Stimulated activated naive CD8-positive, alpha-beta T cell treated with anti-CD3 and anti-CD28 coated beads, Interleukin-15, amount 100 ng/mL, for 72 hours (primary cell): ENCODE measurements at places on chromosomes 11 and 22.

DNA sequence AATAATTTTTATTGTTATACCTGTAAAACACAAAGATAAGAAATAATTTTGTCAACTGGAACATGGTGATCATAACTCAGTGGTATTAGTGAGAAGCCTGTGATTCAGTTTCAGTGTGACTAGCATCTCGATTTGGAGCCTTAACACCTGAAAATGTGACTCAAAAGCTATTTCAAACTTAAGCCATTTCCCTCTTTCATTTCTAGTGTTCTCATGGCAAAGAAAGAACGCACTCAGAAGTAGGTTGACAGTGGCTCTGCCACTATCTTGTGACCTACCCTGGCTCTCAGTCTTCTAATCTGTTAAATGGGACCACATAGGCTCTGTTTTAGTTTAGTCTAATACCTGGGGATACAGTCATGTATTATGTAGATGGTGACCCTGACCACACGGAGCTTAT lies 62.7 kb downstream of the ISX start:
- no peak for DNase-seq

DNA sequence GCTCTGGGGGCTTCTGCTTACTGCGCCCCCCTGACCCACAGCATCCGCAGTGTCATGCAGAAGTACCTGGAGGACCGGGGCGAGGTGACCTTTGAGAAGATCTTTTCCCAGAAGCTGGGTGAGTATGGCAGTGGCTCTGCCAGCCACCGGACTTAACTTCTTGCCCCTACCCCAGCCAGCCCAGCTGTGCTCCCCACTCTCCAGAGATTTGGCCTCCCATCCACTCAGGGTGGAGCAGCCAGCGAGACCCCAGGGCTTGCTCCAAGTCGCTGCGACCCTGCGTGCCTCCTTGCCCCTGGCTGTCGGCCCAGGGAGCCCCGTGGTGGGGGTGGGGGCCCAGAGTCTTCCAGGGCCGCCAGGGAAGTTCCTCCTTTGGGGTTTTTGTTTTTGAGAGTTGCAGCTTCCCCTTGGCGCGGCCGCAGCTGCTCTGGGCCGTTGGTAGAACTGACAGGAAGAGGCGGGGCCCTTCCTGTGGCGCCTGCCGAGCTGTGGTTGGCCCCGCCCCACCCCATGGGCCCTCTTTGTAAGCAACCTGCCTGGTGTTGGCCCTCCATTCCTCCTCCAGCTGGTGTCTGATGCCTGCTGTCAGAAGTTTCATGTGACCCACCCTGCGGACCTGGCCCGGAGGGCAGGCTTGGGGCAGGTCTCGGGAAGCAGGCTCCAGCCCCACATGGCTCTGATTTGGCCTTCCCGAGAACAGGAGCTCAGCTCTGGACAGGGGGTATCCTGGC lies 11.1 kb downstream of the GRK2 start:
- DNase-seq, result peak; percentile 83

GRCh38 chr11:72587696-72588095 lies 86.5 kb downstream of the PDE2A start:
- DNase-seq, result no peak

DNA sequence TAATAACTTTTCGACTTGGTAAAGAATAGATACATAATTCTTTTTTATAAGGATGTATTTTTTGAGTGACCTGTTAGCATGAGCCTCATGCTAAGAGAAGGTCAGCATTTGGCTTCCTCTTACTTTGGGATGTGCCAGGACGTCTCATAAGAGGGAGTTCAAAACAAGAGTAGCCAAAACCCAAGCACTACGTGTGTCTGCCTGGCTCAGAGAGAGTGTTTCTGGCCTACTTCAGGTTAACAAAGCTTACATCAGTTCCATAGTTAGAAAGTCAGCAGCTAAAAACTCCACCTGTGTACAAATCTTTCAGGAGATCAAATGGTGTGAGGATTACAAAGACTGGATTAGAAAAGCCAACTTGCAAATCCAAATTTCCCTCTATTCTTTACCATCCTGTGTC lies 13.9 kb downstream of the SNX19 start:
- no peak for DNase-seq

DNA sequence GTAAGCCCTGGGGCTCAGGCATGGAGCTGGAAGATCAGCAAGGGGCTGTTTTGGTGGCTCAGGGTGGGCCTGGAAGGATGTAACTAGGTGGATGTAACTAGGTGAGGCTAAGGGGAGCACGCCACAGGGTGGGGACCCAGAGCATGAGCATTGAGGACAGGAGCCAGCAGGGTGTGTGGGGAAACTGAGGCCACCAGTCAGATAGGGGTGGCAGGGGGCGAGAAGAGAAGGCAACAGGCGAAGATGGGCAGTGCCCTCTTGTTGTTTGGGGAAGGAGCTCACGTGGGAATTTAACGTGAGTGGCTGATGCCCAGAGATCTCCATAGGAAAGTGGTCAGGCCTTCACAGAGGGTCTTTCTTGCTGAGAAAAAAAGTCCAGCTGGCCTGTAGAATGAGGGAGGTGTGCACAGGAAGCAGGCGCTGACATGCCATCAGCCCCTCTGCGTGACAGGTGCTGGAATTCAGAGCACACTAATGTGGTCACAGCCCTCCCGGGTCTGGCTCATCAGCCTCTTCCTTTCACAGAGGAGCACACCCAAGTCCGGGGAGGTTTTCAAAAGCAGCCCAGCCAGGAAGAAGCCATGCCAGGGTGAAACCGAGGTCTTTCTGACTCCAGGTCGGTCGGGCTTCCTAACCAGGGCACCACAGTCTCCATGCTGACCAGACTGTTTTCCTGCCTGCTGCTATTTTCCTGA lies 54.6 kb upstream of the PAX6 start:
- no peak for DNase-seq

DNA sequence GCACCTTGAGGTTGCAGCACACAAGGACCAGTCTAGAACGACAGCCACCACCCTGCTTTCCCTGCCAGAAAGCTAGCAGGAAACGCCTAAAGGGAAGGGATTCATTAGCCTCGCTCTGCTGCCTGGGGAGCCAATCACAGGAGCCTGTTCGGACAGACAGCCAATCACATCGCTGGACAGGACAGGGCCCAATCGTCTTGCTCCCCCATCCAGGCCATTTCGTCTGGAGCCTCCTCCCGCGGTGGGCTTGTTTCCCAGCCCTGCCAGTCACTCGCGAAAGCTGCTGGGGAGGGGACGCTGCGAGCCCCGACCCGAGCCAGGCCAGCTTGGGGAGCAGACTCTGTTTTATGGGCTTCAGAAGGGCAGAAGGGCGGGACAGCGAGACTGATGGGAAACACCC lies 79.8 kb upstream of the NCAM1 start:
- no peak for DNase-seq
